ENCODE measurements at places on chromosomes 5 and 9.

GRCh38 chr5:57734296-57734695 lies 251.7 kb upstream of the ACTBL2 start:
- no peak for DNase-seq

DNA sequence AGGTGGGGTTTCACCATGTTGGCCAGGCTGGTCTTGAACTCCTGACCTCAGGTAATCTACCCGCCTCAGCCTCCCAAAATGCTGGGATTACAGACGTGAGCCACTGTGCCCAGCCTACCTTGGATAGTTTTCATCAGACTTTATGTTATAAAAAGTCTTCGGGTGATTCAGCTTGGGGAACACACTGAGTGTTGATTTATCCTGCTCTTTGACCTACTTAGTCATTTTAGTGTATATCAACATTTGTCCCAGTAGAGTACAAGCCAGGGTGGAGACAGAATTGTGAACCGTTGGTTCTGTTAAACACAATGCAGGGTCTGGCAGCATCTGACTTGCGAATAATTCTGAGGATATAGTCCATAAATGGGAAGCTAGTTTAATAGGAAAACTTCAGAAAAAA lies 39.7 kb downstream of the NFX1 start:
- DNase-seq = no peak

GRCh38 chr5:149262315-149262714 lies 9.3 kb upstream of the AFAP1L1 start:
- DNase-seq = no peak

DNA sequence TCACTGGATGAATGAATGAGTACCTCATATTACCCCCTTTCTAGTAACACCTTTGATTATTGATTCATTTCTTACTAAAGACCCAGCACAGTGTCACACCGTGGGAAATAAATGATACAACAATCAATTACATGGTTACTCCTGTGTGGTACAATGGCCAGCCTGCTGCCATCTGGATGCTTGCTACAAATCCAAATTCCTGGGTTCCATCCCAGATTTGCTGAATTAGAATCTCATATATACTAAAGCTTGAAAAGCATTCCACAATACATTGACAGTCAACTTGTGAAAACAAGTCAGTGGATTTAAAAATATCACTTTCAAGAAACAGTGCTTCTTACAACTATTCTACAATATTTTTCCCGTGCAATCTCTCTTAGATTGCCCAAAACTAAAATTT lies 989.3 kb downstream of the PTPRD start:
- DNase-seq = no peak

DNA sequence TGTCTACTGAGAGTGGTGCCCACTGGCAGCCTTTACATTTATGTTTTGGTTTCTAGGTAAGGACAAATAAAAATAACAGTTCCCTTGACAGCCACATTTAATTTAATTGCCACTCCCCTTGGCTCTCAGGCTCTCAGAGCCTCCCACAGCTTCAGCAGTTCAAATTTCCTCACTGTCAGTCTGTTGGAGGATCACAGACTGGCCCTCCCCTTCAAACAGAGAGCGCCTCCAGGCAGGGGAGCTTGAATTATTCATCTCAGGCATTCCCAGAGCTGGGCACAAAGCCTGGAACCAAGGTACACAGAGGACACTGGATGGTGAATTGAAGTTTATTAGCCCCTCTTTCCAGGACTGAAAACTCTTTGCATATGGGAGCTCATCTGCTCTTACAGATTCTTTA lies 407.7 kb downstream of the SPOCK1 start:
- no peak for DNase-seq

DNA sequence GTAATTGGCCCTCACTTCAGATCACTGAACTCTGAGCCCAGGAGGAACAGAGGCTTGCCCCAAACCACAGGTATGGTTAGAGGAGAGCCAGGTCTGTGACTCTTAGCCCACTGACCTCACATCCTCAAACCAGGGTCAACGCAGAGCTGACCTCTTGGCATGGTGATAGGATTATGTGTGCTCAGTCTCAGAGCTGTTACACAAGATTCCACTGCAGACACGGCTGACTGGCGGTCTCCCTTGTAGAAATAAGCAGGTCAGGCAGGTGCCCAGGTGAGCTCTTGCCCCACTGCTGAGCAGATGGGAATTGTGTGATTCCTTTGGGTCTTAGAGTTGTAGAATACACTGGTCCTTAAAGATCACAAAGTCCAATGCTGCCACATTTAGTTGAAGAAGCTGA lies 66.0 kb upstream of the PITX1 start:
- no peak for DNase-seq

DNA sequence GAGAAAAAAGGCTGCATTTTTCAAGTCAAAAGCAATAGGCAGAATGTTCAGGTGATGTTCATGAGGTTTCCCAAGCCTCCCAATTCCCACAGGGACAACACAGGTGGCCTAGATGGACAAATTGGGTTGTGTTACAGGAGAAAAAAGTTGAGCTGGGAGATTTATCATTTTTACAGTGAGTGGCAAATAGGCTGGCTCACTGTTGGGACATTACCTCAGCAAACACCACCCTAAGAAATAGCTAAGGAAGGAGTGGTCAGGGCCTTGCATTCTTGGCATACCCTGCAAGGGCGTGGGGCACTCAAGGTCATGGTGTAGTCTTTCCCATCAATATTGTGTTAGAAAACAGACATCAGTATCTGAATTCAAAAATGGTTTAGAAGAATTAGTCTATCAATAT lies 23.3 kb upstream of the CPLANE1 start:
- no peak for DNase-seq

DNA sequence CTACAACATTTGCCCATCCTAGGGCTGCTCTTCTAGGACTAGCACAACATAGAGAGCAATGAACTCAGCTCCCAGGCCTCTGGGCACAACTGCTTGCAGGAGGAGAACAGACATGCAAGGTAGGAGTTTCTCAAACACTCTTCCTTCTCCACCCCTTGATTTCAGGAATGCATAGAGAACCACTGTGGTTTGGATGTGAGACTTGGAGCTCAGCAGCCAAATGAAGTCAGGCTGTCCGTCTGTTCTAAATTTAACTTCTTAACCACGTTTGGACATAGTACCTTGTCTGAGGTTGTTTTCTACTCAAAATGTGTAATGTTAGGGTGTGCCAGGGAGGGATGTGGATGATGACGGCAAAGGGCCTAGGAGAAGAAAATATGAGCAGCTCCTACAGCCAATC lies 515.1 kb upstream of the TNC start:
- DNase-seq = no peak

DNA sequence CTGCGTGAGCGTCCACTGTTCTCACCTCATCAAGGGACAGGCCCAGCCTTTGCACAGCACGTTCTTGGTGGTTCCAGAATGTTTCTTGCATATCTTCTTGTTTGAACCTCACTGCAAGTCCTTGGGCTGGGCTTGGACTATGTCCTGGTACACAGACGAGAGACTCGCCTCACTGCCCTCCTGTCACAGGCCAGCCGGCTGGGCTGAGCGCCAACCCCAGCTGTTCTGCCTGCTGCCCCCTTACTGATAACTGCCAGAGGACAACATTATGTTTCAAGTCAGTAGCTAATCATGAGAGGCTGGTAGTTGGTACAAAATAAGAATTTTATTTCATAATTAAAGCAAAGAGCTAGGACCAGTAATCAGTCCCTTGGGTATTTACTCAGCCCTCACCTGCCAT lies 52.8 kb upstream of the LRRTM2 start:
- DNase-seq = no peak

- no peak for DNase-seq
Measured at GRCh38 chr5:154620411-154620810, 134.8 kb upstream of the LARP1 start.

- no peak for DNase-seq
Measured at GRCh38 chr9:93119953-93120845, 13.9 kb downstream of the NINJ1 start.

GRCh38 chr5:143403334-143403592 lies 223 bp downstream of the NR3C1 start:
- no peak for DNase-seq

DNA sequence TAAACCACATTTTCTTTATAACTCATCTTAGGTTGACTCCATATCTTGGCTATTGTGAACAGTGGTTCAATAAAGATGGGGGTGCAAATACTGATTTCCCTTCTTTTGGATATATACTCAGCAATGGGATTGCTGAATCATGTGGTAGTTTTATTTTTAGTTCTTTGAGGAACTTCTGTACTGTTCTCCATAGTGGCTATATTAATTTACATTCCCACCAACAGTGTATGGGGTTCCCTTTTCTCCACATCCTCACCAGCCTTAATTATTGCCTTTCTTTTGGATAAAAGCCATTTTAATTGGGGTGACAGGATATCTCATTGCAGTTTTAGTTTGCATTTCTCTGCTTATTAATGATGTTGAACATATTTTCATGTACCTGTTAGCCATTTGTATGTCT lies 107.7 kb upstream of the EQTN start:
- DNase-seq = no peak

DNA sequence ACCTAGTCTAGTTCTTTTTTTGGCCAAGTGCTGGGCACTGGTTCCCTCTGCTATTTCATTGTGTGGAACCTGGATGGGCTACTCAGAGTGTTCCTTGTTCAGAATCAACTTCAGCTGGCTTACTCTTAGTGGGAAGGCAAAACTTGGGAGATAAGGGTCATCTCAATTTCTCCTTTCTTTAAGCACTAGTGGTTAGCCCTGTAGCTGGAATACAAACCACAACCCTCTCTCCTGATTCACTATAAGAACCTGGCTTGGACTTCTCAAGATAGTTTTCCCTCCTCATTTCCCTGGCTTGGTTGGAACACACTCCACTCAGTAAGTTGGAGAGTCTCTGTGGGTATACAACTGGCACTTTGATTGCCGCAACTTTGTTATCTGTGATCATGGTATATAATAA lies 35.1 kb downstream of the GRIA1 start:
- DNase-seq = no peak

- no peak for DNase-seq
Measured at GRCh38 chr5:123721675-123722276, 209.8 kb downstream of the CSNK1G3 start.

- DNase-seq = no peak
Measured at GRCh38 chr9:135146766-135147473, 59.5 kb downstream of the OLFM1 start.

- no peak for DNase-seq
Measured at GRCh38 chr5:114118511-114118910, 243.4 kb upstream of the KCNN2 start.

- no peak for DNase-seq
Measured at GRCh38 chr5:133753856-133754255, 141.5 kb upstream of the FSTL4 start.

DNA sequence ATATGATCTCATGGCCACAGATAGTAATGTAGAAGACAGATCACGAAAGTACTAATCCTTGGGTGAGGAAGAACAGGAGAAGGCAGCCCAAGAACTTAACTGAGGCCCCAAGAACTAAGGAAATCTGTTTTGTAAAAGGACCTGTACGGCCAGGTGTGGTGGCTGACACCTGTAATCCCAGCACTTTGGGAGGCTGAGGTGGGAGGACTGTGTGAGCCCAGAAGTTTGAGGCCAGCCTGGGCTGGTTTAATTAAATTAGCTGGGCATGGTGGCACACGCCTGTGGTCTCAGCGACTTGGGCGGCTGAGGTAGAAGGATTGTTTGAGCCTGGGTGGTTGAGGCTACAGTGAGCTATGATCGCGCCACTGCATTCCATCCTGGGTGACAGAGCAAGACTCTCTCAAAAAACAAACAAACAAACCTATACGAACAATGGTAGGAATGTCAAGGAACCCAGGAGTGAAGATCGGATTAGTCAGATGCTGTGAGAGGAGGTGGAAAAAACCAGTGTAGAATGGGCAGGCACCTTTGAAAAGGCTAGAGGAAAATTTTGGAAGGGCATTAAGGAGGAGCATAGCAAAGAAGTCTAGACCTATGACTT lies 283.8 kb upstream of the DMRT1 start:
- DNase-seq = no peak

- DNase-seq = no peak
Measured at GRCh38 chr5:4730279-4730678, 409.9 kb upstream of the ADAMTS16 start.

- no peak for DNase-seq
Measured at GRCh38 chr5:164975986-164976385, 1470.6 kb downstream of the MAT2B start.

DNA sequence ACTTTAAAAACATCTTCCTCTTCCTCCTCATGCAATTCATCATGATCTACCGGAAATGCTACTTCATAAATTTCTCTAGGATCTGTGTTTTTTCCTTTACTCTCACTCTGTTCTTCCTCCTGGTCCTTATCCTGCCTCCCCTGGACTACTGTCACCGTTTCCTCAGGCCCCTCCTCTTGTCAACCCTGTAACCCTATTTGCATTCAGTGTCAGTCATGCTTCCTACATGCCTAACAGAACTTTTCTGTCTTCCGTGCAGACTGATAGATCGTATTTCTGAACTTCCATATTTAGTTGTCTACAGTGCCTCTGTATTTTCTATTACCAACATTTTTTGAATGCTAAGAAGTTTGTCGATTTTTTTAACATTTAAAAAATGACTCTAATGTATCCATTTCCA lies 27.3 kb downstream of the HTR4 start:
- DNase-seq = no peak

DNA sequence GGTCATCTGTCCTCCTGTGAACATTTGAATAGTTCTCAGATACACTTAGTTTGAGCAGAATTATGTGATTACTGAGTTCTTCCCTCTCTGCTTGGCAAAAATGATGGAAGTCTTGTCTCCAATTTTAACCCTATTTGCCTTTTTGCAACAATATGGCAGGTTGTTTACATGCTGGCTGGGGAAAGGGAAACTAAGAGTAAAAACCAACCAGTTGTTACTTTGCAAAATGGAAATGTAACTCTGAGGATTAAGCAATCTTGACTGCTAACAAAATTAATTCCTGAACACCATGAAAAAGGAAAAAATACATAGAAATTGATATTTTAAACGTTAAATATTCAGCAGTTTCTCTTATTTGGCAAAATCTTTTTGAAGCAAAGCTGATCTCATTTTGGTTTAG lies 11.1 kb downstream of the SIT1 start:
- DNase-seq = no peak

GRCh38 chr5:36613771-36614656 lies 7.6 kb downstream of the SLC1A3 start:
- DNase-seq = no peak

GRCh38 chr5:172616730-172617129 lies 24.3 kb upstream of the NEURL1B start:
- DNase-seq = no peak

DNA sequence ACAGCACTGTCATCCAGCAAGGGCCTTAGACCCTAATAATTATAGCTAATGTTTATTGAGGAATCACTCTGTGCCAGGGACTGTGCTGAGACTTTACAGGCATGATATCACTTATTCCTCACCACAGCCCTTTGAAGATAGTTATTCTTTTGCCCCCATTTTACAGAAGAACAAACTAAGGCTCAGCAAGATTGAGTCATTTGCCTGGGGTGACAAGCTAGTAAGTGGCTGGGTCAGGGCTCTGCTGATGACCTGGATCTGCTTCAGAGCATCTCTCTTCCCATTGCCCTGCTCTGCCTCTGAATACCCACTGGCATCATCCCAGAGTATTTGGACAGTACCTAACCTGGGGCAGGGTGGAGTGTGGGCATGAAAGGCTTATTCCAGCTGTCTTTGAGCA lies 11.8 kb downstream of the JADE2 start:
- DNase-seq = no peak

GRCh38 chr5:107937651-107938355 lies 267.1 kb upstream of the EFNA5 start:
- DNase-seq = no peak

GRCh38 chr9:129365196-129365595 lies 187.1 kb upstream of the IER5L start:
- no peak for DNase-seq

Data from NCI-H2107 (cell line).